ENCODE measurements at places on chromosomes 3 and 15.

DNA sequence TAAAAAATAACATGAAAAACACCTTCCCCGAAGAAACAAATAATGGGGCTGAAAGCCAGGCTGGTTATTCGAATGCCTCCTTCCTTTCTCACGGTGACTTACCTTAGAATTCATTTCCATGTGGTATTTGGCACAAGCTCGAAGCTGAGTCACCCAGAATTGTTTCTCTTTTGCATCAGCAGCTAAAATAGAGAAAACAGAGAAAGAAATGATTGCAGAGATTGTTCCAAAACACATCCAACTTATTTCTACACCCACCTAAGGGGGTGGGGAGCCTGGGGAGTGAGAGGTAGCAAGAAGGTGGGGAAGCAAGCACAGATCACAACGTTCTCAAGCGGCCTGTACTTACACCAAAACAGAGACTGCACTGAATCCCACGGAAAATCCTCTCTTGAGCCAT, 104.7 kb downstream of the OSBPL10 start:
- DNase-seq: peak; percentile 58

GRCh38 chr3:2656806-2657777, 453.1 kb downstream of the IL5RA start:
- no peak for DNase-seq

GRCh38 chr3:180707896-180708295, 28.6 kb upstream of the CCDC39 start:
- no peak for DNase-seq

DNA sequence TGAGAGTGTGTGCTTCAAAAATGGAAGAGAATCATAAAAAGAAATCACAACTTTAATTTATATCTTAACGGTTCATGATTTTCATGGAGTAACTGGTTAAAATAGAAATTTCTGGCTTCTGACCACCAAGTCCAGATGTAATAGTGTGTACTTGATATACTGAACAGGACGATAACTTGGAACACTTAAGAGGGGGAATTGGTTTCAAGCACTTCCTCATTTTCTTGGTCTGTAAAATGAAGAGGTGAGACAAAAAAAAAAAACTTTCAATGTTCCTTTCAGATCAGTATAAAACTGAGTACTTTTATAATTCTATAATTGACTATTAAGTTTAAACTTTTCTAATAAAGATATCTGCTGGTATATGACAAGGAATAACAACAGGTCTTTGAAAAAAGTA, 64.0 kb upstream of the TRA2B start:
- DNase-seq: no peak

GRCh38 chr3:70360979-70361760, 48.7 kb upstream of the MDFIC2 start:
- peak; percentile 6 for DNase-seq

DNA sequence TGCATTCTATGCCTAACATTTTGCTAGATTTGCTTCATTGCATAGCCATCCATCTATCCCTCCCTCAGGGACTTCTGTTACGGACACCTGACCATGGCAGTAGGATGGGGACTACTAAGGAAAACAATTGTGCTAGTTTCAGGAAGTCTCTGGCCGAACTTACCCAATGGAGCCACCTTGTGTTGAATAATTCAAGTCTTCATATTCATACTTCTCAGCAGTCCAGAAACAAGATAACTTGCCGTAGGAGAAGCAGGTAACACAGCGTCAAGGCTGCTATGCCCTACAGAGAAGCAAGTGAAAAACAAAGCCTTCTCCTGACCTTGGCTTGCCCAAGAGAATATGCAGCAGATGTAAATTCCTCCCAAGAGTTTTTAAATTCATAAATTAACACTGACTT, 685.3 kb downstream of the GRM7 start:
- no peak for DNase-seq

GRCh38 chr15:56963710-56964109, 45.3 kb downstream of the TCF12 start:
- no peak for DNase-seq

DNA sequence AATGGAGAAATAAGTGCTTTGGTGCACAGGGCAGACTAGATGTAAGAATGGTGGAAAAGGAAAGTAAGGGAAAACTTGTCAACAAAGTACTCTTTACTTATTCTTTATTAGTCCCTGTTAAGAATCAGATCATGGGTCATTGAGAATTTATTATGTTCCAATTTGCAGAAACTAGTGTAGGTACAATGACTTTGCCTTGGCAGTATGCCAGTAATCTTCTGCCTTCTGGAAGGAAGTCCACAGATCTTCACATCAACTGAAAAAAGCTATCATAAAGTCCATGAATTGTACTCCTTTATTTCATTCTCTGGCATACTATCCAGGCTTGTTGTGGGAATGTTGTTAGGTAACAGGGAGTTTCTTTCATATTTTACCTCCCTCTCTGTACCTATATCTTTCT, 88.2 kb upstream of the FLNB start:
- no peak for DNase-seq

GRCh38 chr3:171980578-171981270, 58.7 kb upstream of the FNDC3B start:
- no peak for DNase-seq

GRCh38 chr15:74367296-74367854, at the start of gene CYP11A1:
Gene CYP11A1, minus strand, starts transcription at chr15:74367646. Its CDS starts 61 bp downstream, at chr15:74367585.
- no peak for DNase-seq

DNA sequence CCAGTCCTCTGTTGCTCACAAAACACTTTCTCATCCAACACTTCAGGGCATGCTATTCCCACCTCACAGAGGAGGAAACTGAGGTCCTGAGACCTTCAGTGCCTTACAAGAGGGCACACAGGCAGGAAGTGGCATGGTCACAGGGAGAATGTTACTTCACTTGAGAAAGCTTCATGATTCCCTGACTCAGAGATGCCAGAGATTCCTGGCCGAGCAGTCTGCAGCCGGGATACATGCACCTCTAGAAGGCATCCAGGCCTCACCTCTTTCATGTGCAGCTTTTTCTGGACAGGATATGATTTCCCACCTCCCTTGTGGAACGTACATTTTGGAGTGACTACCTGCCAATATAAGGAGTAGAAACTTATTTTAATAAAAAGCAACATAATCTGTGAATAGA, 2.8 kb upstream of the SST start:
- DNase-seq: no peak

DNA sequence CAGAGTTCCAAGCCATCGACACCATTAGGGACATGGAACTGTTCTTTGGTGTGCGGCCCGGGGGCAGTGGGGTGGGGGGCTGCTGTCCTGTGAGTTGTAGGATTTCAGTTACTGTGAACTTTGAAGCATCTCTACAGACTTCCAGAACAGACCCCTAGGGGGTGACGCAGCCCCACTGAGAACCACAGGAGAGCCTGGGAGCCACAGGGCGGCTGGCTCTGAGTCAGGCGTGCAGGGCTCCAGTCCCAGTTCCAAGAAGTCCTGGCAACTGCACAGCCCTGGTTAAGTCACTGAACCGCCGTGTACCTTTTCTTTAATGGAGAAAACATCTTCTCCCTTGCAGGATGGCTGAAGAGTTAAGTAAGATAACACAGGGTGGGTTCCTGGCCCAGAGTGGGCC, 23.5 kb upstream of the LRTM1 start:
- DNase-seq: peak; percentile 56

- DNase-seq: no peak
Measured at GRCh38 chr3:112619295-112619694, 21.6 kb downstream of the CCDC80 start.

GRCh38 chr3:57803647-57804081, 47.6 kb downstream of the SLMAP start:
- DNase-seq: peak; percentile 87

GRCh38 chr3:161403251-161403650, 31.9 kb upstream of the SPTSSB start:
- peak; percentile 89 for DNase-seq

DNA sequence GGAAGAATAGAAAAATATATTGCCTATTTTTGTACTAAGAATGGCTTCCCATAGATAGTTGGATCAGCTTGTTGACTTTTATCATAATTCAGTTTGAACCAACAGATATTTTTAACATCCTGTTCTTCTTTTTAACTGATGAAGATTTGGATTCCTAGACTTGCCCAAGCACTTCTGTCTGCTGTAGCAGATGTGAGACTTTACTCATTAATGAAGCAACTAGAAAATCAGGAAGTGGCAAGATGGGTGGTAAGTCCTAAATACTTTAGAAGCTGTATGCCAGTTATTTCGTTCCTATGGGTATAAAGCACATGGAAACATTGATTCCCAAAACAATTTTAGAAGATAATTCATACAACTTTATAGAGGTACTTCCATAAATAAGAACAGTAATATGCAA, 8.4 kb downstream of the PIGB start:
- no peak for DNase-seq

DNA sequence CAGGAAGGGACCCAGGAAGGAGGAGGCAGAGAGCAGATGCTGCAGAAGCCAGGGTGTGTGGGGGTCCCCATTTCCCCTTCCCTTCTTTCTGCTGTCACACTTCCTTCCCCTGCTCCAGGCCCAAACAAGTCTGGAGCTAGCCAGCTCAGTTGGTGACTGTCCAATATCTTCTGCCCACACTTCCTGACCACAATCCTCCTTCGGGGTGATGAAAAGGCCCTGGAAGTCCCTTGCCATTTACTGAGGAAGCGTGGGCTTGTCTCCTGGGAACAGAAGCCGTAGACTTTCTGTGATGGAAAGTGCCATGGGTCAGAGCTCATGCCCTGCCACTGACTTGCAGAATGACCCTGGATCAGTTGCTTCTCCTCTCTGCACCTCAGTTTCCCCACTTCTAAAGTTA, 39.0 kb downstream of the ANAPC13 start:
- DNase-seq: no peak

DNA sequence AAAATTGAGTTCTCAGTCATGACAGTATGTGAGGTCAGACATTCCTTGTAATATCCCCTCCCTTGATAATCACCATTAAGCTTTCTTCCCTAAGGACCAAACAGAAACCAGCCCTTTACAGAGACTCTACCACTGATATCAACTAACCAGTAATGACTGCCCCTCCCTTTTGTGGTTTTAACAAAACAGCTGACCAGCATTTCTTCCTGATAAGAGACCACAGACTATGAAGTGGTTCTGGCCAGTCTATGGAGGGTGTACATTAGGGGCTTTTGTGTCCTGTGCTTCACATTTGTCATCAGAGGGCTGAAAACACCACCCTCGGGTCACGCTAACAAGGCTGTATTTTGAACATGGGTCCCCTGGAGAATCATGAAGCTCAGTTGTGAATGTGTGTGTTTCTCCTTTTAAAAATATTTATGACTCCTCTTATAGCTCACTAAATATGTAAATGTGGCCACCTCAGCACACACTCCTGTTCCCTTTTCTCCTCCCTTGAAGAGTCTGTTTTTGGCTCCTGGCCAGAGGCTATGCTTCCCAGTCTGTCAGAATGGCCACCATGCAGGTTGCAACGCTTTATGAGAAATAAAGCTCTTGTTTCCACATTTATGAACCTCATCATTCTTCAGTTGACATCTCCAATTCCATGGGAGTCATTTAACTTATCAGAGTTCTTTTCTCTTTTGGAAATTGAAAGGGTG, 239.3 kb downstream of the CPNE4 start:
- DNase-seq: no peak

DNA sequence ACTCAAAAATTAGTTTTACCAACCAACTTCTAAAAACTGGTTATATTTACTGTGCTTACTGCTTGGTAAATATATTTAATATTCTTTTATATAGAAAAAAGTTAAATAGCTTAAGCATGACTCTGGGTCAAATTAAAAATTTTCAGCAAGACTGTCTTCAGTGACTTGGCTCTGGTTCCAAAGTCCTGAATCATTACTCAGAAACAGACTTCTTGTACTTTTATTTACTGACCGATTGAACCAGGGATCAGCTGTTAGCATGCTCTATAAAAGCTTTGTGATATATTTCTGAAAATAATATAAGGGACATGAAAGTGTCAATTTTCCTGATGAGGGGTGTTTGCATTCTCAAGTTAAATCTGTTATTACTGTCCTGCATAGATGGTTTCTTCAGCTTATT, 164.3 kb downstream of the MCTP2 start:
- no peak for DNase-seq

- no peak for DNase-seq
Measured at GRCh38 chr3:149894205-149894604, 76.5 kb downstream of the PFN2 start.

DNA sequence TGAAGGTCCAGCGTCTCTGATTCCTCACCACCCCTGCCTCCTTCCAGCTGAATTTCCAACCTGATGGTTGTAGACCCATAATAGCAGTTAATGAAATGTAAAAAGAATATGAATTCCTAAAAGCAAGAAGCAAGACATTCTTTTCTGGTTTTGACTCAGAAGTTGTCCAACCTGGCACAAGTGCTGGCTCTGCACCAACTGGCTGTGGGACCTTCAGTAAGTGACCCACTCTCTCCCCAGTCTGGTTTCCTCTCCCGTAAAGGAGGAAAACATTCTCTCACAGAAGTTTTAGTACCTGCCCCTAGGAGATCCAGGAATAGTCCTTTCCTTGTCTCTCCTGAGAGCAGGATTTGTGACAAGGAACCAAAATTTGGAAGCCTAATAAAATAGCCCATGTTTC, 236.9 kb upstream of the TRIM42 start:
- peak; percentile 80 for DNase-seq

- DNase-seq: no peak
Measured at GRCh38 chr3:152260026-152260425, 8.7 kb upstream of the MBNL1 start.

DNA sequence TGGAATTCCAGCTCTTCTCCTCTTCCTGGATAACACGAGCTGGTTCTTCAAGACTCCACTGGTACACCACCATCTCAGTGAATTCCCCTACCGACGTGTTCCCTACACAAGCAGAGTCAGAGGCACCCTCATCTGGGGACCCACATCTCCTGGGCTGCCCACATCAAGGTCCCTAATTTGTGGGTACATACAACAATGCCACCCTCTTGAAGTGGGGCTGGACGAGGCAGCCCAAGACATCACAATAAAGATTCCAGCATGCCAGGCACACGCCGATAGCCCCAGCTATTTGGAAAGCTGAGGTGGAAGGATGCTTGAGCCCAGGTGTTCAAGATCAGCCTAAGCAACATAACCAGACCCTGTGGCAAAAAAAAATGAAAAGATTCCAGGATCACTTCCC, 221.2 kb upstream of the LINGO1 start:
- no peak for DNase-seq

- DNase-seq: no peak
Measured at GRCh38 chr15:31843426-31844055, 186.8 kb upstream of the CHRNA7 start.

GRCh38 chr3:133894353-133895207, 1.1 kb downstream of the RAB6B start:
- DNase-seq: no peak

DNA sequence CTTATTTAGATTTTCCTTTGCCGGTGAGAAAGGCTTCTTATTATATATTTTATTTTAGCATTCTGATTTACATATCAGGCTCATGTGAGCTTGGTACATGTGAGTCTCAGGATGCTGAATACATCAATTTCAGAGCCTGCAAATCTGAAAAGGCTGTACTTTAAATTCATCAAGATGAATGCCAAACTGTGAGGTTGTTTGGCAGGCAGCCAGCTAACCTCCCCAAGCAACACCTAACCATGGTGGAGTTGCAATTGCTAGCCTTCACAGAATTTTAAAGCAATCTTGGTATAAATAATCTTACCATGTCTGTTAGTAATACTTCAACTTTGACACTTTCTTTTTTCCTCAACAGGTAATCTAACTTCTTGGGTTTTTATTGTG, 252.5 kb downstream of the CDIN1 start:
- no peak for DNase-seq
